ENCODE measurements at places on chromosomes 12 and 14.

GRCh38 chr14:57549765-57550420 is 56.2 kb upstream of the CCDC198 start:
- H3K27ac ChIP-seq = no peak overlapping the region
- H3K36me3 ChIP-seq = no peaks in the 10 kb centered on the region
- no peaks in the 10 kb centered on the region for H3K27me3 ChIP-seq
- H3K4me3 ChIP-seq = no peak overlapping the region
- DNase-seq = no peak
- no peaks in the 10 kb centered on the region for H3K4me1 ChIP-seq

- peak overlapping the region; percentile 52 for H3K27ac ChIP-seq
- H3K36me3 ChIP-seq = peaks cover 38% of the 10 kb centered on the region
- DNase-seq = no peak
- no peaks in the 10 kb centered on the region for H3K27me3 ChIP-seq
These were observed 17.9 kb downstream of the KCTD10 start for GRCh38 chr12:109459247-109459646.

DNA sequence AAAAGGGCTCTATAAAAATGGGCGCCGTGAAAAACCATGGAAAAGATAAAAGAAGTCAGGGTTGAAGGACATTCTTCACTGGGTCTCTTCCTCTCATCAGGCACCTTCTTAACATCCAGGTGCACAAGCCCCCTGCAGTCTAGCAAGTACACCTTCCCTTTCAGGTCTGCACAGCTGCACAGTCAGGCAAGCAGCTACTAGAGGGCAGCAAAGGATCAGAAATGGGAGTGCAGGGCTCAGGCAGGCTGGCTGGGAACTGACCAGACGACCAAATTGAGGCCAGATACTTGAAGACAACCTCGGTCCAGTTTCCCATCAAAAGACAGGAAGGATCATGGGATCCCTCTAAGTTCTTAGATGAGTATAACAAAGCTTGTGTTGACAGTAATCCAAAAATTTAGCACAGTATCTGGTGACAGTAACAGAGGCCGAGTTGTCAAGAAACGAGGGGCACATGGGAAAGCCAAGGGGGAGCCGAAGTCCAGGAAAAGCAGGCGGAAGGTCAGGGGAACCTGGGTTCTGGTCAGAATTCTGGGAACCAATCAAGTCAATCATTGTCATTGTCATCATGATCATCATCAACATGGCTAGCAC is 10.1 kb upstream of the GRIP1 start:
- peaks cover 9% of the 10 kb centered on the region for H3K4me1 ChIP-seq
- H3K27ac ChIP-seq = no peak overlapping the region
- no peak overlapping the region for H3K4me3 ChIP-seq
- no peak for DNase-seq

DNA sequence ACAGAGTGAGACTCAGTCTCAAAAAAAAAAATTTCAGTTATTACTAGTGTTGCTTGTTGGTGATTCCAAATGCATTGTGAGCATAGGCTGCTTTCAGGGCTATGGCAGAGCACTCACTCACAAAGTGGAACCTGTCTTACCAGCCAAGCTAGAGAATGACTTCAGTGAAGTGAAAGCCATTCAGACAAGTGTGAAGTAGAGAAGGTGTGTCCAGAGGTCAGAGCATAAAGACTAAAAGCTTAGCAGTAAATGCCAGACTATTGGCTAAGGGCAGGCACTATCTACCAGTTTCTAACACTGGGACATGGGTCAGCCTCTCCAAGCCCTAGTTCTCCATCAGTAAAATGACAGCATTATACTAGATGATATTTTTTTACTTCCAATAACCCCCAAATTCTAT is 12.7 kb downstream of the PPP1R36 start:
- H3K4me1 ChIP-seq = peaks cover 13% of the 10 kb centered on the region
- H3K4me3 ChIP-seq = no peak overlapping the region
- no peaks in the 10 kb centered on the region for H3K27me3 ChIP-seq
- no peaks in the 10 kb centered on the region for H3K36me3 ChIP-seq
- no peak for DNase-seq
- peak overlapping the region; percentile 62 for H3K27ac ChIP-seq

DNA sequence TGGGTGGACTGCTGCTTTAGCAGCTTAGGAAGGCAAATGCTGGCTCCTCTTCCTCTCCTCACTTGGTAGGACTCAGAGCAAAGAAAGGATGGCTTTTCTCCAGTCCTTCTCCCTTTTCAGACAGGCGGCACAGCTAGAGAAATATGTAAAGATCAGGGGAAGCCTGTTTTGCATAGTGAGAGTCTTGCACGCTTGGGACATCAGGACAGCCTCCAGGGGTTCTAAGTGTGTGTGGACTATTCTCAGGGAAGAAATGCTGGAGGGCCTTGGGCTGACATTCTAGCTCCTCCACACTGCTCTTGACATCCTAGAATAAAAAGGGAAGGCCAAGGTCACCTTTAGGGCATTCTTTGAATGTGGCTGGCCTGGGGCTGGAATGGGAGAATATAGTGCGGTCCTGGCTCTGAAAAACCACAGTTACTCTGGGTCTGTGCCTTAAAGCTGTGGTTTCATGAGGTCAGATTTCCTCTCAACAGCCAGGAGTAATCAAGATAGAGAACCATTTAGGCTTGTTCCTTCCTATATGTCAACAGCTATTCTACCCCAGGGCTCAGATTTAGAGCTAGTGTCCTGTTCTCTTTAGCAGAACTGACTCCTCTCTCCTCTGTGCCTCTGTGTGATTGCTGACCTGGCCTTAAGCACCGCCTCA is 24.3 kb downstream of the CMA1 start:
- no peaks in the 10 kb centered on the region for H3K36me3 ChIP-seq
- no peaks in the 10 kb centered on the region for H3K4me1 ChIP-seq
- no peak overlapping the region for H3K27ac ChIP-seq
- H3K27me3 ChIP-seq = no peaks in the 10 kb centered on the region
- H3K4me3 ChIP-seq = no peak overlapping the region

DNA sequence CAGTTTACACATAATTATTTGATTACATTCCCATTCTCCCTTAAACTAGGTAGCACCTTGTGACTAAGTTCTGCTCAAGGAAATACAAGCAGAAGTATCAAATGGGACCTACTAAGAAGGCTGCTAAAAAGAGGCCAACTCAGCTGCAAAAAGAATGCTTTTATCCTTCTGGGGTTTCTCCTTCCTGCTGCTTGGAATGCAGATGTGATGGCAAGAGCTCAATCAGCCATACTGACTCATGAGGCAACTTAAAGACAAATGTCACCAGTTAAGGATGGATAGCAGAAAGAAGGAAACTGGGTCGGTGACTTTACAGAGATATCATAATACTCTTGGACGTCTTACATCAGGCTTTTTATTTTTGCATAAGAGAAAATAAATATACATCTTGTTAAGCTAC is 38.0 kb upstream of the RAP1B start:
- no peak overlapping the region for H3K27ac ChIP-seq
- H3K4me1 ChIP-seq = no peaks in the 10 kb centered on the region

- H3K36me3 ChIP-seq = peaks cover 2% of the 10 kb centered on the region
- no peak for DNase-seq
- no peak overlapping the region for H3K27ac ChIP-seq
- H3K4me1 ChIP-seq = peaks cover 3% of the 10 kb centered on the region
These were observed 4.0 kb downstream of the CLEC1A start for GRCh38 chr12:10094646-10095395.

- no peak for DNase-seq
- H3K4me3 ChIP-seq = no peak overlapping the region
- no peaks in the 10 kb centered on the region for H3K27me3 ChIP-seq
- no peak overlapping the region for H3K27ac ChIP-seq
- no peaks in the 10 kb centered on the region for H3K36me3 ChIP-seq
These were observed 17.7 kb upstream of the PELI2 start for GRCh38 chr14:56100556-56100955.

DNA sequence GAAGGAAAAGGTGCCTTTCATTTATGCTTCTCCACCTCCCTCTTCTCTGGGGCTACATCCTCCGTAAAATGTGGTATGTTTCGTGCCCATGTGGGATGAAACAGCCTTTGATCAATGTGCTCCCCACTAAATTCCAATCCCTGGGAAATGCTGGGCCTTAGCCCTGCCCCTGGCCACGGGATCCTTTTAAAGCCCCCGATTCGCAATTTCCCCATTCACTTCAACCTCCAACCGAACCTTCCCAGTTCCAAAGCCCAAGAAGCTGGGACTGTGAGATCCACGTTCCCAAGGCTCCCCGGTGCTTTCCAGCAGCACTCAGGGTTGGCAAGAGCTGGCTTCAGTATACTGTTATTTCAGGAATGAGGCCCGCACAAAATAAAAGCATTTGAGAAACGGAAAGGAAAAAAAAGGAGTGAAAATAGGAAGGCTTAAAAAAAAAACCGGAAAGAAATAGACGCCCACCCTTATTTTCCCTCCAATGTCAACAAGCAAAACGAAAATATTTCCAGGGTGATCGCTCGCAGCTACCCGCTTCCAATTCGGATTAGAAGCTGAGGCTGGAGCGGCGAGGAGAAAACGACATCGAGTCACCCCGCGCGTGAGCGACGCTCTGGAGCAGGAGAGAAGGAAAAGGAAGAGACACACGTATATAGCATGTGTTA is 1.3 kb upstream of the FOXG1 start:
- H3K4me1 ChIP-seq = no peaks in the 10 kb centered on the region
- no peaks in the 10 kb centered on the region for H3K36me3 ChIP-seq
- DNase-seq = no peak
- H3K4me3 ChIP-seq = peak overlapping the region; percentile 65

- H3K36me3 ChIP-seq = no peaks in the 10 kb centered on the region
- no peak overlapping the region for H3K27ac ChIP-seq
- no peaks in the 10 kb centered on the region for H3K27me3 ChIP-seq
- no peak for DNase-seq
- no peak overlapping the region for H3K4me3 ChIP-seq
These were observed 205.5 kb upstream of the IGF1 start for GRCh38 chr12:102685841-102686240.

GRCh38 chr14:55946231-55946630 is 172.0 kb upstream of the PELI2 start:
- H3K36me3 ChIP-seq = no peaks in the 10 kb centered on the region
- peaks cover 7% of the 10 kb centered on the region for H3K4me1 ChIP-seq
- H3K4me3 ChIP-seq = no peak overlapping the region
- DNase-seq = no peak

GRCh38 chr12:121974026-121974985 is 47.4 kb upstream of the BCL7A start:
- peaks cover 5% of the 10 kb centered on the region for H3K36me3 ChIP-seq
- H3K27ac ChIP-seq = no peak overlapping the region
- no peak overlapping the region for H3K4me3 ChIP-seq
- H3K27me3 ChIP-seq = peaks cover 3% of the 10 kb centered on the region
- DNase-seq = no peak

DNA sequence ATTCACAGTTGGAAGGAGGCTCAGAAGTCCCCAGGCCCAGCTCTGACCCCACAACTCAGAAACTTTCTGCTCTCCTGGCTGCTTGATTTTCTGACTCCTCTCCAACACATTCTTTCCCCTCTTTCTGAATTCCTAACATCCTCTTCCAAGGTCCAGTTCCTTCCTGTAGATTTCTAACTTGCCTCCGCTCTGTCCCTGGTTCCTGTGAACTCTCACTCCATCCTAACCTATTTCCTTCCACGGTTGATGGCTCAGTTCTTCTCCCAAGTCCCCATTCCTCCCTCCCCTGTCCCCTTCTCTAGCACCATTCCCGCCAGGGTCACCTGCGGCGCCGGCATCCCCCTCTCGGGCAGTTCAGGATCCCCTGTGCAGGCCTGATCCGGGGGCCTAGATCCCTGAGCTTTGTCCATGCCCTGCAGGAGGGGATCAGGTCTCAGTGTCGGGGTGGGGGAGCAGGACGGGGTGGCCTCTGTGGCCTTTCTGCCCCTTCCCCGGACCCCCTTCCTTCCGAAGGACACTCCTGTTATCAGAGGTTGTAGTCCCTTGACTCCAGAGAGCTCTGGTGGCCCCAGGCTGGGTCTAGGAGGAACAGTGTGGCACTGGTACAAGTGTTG is 6.0 kb upstream of the SLC22A17 start:
- H3K36me3 ChIP-seq = peaks cover 20% of the 10 kb centered on the region
- no peak overlapping the region for H3K27ac ChIP-seq
- no peak for DNase-seq
- H3K4me1 ChIP-seq = peaks cover 15% of the 10 kb centered on the region
- H3K27me3 ChIP-seq = peaks cover 7% of the 10 kb centered on the region

- H3K36me3 ChIP-seq = peaks cover 4% of the 10 kb centered on the region
- H3K27me3 ChIP-seq = peaks cover 8% of the 10 kb centered on the region
- H3K4me3 ChIP-seq = no peak overlapping the region
- peaks cover 49% of the 10 kb centered on the region for H3K4me1 ChIP-seq
- no peak overlapping the region for H3K27ac ChIP-seq
- DNase-seq = no peak
These were observed 218.1 kb downstream of the MSRB3 start for GRCh38 chr12:65496617-65497016.

DNA sequence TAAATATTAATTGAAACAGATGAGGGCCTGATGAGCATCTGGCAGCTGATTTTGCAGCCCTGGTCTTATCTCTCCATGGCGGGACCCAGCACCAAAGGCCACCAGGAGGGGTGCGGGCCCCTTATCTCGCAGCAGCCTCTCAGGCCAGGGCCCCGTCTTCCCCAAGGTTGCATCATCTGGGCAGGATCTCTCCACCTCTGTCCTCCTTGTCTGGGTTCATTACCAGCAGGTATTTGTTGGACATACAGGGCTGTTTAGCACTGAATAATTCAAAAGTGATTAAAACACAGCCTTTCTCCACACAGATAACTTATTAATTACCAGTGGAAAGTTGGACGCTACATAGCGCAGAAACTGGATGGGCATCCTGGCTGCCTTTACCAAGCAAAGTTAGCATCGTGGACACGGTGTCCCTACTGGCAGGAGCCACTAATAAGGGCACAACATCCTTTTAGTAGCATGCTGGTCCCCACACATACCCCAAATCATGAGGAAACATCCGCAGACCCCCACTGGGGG is 25.8 kb downstream of the TMEM120B start:
- peaks cover 6% of the 10 kb centered on the region for H3K4me1 ChIP-seq
- peaks cover 5% of the 10 kb centered on the region for H3K36me3 ChIP-seq
- no peaks in the 10 kb centered on the region for H3K27me3 ChIP-seq
- no peak for DNase-seq

- peak overlapping the region; percentile 91 for H3K4me3 ChIP-seq
- peaks cover 48% of the 10 kb centered on the region for H3K27me3 ChIP-seq
- H3K4me1 ChIP-seq = peaks cover 47% of the 10 kb centered on the region
These were observed 3.0 kb downstream of the FOS start for GRCh38 chr14:75281654-75282019.

GRCh38 chr12:27031531-27031930 is 9.2 kb downstream of the MED21 start:
- DNase-seq = no peak
- H3K4me1 ChIP-seq = no peaks in the 10 kb centered on the region

DNA sequence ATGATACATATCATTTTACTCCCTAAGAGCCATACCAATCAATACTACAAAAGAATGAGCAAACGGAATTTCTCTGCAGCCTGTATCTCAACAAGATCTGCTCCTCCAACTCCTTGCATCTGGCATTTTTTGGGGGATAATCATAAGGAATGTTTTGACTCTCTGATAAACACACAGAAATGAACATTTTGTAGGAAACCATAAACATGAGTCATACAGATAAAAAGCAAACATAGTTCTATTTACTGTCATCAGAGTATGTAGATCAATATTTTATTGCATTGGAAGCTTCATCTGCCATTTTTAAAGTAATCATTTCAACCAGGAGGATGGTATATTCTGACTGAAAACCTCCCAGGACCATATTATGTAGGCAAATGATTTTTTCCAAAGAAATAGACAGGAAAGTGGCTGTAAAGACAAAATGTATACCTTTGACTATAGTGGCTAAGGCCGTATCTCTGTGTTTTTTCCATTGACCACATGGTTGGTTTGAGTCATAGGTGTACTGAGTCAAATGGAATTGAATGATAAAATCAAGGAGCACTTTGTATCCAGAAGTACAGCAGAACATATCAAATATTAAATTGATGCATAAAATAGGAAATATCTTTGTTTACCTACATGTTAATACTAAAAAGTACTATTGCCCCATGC is 32.4 kb upstream of the CD69 start:
- H3K27me3 ChIP-seq = no peaks in the 10 kb centered on the region
- H3K36me3 ChIP-seq = peaks cover 2% of the 10 kb centered on the region
- no peak overlapping the region for H3K27ac ChIP-seq
- DNase-seq = no peak
- H3K4me1 ChIP-seq = no peaks in the 10 kb centered on the region
